ENCODE measurements at places on chromosomes 1 and 21.

DNA sequence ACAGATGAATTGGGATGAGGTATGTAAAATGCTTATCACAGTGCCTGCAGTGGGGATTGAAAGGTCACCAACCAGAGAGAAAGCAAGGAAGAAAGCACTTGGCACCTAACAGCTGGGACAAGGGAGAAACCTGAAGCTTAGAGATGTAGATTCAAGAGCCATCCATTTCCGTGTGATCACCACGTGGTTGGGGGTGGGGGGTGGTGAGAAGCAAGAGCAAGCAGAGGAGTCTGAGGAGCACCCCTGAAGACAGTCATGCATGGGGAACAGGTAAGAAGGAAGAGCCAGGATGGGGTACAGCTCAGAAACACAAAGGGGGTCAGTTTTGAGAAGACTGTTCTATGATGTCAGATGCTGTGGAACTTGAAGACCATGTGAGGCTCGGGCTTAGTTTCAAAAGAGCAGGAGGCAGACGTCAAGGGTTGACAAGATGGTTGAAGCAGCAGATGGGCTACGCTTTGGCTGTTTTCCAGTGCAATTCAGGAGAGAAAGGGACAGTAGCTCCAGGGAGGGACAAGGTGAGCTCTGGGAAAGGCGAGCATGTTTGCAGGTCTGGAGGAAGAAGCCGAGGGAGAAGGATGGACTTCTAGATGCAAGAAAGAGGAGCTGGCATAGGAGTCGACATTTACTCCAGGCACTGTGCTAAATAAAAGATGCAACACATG is 17.4 kb downstream of the KANK4 start:
- DNase-seq: no peak

DNA sequence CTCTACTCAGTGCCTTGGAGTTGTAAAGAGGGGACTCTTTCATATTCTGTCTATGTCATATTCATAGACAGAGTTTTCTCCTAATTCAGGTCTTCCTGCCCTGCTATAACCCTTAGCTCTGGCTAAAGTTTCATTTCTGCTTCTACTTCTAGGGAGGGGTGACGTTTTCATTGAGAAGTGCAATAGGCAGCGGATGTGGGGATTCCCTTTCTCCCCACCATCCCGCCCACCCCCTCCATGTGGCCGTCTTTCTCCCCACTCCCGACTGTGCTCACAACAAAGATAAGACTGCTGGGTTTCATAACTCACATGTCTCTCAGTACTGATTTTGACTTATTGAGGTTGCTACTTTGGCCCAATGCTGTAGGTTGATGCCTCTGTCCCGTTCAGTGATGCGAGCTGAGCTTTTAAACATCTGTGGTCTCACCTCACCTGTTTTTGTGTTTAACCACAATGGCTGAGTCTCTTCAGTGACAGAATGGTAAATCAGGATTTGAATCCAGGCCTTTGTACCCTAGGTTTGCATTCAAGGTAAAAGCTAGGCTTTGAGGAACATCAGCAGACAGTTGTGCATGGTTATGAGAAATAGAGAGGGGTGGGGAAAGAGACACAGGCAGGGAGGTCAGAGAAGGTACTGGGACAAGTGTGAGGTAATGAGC is 7.8 kb upstream of the KIF14 start:
- no peak for DNase-seq

GRCh38 chr1:60031146-60031545 is 42.4 kb downstream of the C1orf87 start:
- no peak for DNase-seq

- no peak for DNase-seq
Measured at GRCh38 chr1:53359225-53359933, 31.5 kb upstream of the LRP8 start.

DNA sequence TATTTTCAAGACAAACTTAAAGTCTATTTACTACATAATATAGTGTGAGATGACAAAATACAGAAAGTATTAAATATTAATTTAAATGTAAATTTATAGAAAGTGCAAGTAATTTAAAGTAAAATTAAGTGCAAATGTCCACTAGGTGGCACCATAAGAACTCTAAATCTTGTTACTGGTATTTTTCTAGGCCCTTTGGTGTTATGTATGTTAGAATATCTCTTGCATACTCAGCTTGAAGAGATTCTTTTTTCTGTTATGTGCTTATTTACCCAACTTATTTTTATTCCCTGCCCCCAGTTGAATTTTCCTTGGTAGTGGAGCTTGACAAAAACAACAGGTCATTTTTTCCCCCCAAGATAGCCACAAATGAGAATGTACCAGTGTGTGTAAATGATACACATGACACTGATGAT is 71.5 kb downstream of the RPS6KC1 start:
- DNase-seq: no peak

- no peak for DNase-seq
Measured at GRCh38 chr1:34167389-34167788, 2.4 kb upstream of the CSMD2 start.

- DNase-seq: no peak
Measured at GRCh38 chr21:27036736-27037301, 69.9 kb upstream of the ADAMTS5 start.
